ENCODE measurements at places on chromosomes 5 and 9. TPM values are rescaled to one million over a fixed set of nuclear protein-coding genes. Genes with fewer than 3 reads are reported as not detected.

Gene SV2C
- 1.5 TPM for total RNA-seq

Gene WNT8A
- total RNA-seq = under 0.01 TPM

Gene C5orf34
- 2.5 TPM for total RNA-seq

Gene LHX2
- total RNA-seq = 106 TPM

Gene FOXD4
- 0.74 TPM for total RNA-seq

Gene LRRC70
- 3.2 TPM for total RNA-seq

Gene CACFD1
- total RNA-seq = 19.4 TPM

Gene CCNI2
- total RNA-seq = under 0.01 TPM

Gene TRIM14
- total RNA-seq = 1.5 TPM

Gene RNF208
- total RNA-seq = 1.7 TPM

Gene PPP3R2
- under 0.01 TPM for total RNA-seq

Gene FAM200C
- 21.1 TPM for total RNA-seq

Gene PCDHB11
- total RNA-seq = 8.9 TPM

Gene SNAPC3
- total RNA-seq = 60.5 TPM

Gene ACOT12
- 0.98 TPM for total RNA-seq

Gene ABITRAM
- 4.9 TPM for total RNA-seq

Gene HSPB3
- total RNA-seq = 4.7 TPM

Gene OR1Q1
- not detected for total RNA-seq

Gene IL6ST
- total RNA-seq = 50.2 TPM

Gene IFNA2
- not detected for total RNA-seq

Gene CDH18
- 6.4 TPM for total RNA-seq

Gene ZNF483
- total RNA-seq = 28.8 TPM

Gene MRRF
- total RNA-seq = 15.0 TPM

Gene PRDM9
- not detected for total RNA-seq

Gene FOXD4L6
- not detected for total RNA-seq

Gene PCDHGA1
- total RNA-seq = 3.2 TPM

Gene DCTN4
- total RNA-seq = 84.6 TPM

Gene MED10
- 14.5 TPM for total RNA-seq

Gene PTPRD
- 205 TPM for total RNA-seq

Gene ABCA1
- total RNA-seq = 23.6 TPM

Gene PITX1
- 0.25 TPM for total RNA-seq

Gene SERF1B
- 54.6 TPM for total RNA-seq

Gene BBLN
- total RNA-seq = 44.7 TPM

Gene ISL1
- 0.49 TPM for total RNA-seq

Gene ARPC5L
- 12.3 TPM for total RNA-seq

Gene PDGFRB
- total RNA-seq = 19.4 TPM

Gene MARCOL
- not detected for total RNA-seq

Gene FOXD4L3
- total RNA-seq = not detected

Gene MYMK
- not detected for total RNA-seq

Gene HK3
- total RNA-seq = 0.49 TPM

All from temporal lobe (tissue), 4 donors.